ENCODE measurements at places on chromosomes 11 and 22. TPM values are rescaled to one million over a fixed set of nuclear protein-coding genes. Genes with fewer than 3 reads are reported as not detected.

GRCh38 chr11:83990160-83990733 lies 704.1 kb upstream of the CCDC90B start:
- no peak for DNase-seq

- DNase-seq, result no peak
Observed at GRCh38 chr11:46894961-46895360, 23.4 kb downstream of the LRP4 start.

DNA sequence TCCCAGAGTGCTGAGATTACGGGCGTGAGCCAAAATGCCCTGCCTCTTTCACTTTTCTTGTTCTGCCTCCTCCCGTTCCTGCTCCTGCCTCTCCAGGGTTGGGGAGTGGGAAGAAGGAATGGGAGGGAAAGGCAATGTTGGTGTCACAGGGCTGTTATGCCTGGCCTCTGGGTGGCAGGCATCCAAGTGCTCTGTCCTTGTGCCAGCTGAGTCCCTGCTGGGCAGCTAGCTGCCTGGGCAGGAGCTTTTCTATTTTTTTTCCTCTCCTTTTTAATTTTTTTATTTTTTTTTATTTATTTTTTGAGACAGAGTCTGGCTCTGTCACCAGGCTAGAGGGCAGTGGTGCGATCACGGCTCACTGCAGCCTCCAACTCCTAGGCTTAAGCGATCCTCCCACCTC lies 4.1 kb upstream of the SAC3D1 start:
- no peak for DNase-seq

DNA sequence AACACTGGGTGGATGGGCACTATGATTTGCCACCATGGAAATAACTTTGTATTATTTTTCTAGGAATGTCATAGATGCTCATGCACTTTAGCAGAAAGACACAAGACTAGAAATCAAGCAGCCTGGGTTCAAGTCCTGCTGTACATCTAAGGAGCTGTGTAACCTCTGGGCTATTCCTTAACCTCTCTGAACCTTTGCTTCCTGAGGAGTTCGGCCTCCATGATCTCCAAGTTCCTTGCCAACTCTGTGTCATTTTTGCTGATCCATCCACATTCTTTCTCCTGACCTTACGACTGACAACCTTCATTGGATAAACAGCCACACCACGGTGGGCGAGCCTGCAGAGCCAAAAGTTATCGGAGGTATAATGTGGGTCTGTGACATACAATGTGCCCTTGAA lies 24.1 kb downstream of the ETS1 start:
- no peak for DNase-seq

DNA sequence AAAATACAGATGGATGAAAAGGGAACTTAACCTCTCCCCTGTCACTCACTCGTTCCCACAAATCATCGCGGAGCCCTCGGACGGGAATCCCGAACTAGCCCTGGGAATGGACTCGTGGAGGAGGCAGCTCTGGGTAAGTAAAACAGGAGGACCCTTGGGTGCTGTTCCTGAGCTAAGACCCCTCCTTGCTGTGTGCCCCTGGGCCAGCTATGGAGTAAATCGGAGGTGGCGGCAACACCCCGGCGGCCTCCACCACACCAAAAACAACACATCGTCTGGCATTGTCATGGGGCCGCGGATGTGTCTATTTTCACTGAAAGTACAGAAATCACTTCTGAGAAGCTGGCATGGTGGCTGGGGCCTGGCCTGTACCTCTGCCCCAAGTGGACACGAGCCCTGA lies 12.1 kb downstream of the CPT1A start:
- no peak for DNase-seq

DNA sequence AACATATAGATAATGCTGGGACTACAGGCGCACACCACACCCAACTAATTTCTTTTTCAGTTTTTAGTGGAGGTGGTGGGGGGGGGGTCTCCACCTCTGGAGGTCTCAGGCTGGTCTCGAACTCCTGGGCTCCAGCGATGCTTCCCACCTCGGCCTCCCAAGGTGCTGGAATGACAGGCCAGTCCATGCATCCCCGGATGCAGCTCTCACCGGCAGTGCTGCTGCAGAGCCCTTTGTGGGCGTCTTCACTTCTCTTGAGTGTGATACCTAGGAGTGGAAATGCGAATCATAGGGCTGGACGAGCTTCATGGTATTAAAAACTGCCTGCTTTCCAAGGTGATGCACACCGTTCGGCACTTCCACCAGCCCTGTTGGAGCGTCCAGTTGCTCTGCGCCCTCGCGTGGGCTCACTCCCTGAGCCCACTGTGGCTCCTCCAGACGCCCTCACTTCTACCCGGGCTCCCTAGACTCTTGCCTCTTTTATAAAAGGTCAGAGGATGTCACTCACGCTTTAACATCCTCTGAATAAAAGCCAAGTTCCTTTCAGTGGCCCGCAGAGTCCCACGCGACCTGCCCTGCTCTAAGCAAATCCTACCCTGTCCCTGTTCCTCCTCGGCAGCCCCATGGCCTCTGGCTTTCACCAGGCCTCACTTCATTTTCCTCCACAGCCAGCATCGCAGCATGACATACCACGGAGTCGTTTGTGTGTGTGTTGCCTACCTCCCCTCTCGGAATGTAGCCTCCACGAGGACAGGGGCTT lies 837 bp upstream of the BID start:
- DNase-seq, result no peak

DNA sequence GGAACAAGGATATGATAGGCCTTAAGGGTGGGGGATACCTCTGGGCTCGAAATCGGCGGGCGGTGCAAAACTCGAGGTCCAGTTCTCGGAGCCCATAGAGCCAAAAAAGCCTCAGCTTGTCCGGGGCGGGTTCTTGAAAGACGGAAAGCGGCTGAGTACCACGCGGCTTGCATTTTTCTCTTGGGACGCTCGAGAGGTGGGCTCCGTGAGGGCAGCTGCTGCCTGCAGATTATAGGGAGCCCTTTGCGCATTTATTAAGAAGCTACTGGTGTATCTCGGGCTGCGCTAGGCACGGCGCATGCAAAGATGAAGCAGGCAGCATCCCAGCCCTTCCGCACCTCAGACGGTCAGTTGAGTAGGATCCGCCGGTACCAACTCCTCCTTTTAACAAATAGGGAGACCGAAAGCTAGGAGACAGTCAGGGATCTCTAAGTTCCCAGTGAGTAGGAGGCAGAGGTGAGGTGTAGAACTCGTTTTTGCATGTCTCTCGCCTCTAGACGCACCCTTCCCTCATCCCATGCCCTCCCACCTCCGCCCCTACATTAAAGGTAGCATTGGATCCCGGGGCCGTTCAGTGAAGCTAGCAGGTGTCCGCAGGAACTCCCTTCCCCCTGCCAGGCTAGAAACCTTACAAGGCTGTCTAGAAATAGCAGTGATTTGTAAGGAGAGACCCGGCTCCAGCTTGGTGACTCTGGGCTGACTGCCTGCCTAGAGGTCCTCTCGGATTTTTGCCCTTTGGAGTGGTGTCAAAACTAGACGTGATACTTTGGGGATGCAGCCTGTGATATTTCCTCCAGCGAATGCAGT lies 768 bp downstream of the LDHA start:
- peak; percentile 33 for DNase-seq

- no peak for DNase-seq
Observed at GRCh38 chr11:104572279-104572678, 326.0 kb downstream of the CASP12 start.

DNA sequence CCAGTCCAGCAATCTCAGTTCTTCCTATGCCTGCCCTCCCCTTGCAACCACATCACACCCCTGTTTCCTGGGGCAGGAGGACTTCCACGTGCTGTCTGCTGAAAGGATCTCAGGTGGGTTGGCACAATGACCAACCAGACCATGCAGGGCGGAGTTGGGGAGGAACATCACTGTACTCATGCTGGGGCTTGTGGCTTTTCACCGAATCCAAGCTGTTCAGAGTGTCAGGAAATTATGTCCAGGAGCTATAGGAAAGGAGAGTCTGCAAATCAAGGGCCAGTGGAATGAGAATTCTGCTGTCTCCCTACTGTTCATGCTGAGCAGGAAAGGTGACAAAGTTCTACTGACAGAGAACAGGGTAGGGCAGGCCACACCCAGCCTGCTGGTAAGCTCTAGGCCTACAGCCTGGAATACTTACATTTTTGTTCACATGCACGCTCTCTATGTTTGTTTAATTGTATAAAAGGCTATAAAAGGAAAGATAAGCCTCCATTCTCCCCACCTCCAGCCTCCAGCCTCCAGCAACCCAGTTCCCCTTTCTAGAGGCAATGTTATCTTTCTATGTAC lies 1.7 kb upstream of the PLAAT2 start:
- DNase-seq, result no peak

DNA sequence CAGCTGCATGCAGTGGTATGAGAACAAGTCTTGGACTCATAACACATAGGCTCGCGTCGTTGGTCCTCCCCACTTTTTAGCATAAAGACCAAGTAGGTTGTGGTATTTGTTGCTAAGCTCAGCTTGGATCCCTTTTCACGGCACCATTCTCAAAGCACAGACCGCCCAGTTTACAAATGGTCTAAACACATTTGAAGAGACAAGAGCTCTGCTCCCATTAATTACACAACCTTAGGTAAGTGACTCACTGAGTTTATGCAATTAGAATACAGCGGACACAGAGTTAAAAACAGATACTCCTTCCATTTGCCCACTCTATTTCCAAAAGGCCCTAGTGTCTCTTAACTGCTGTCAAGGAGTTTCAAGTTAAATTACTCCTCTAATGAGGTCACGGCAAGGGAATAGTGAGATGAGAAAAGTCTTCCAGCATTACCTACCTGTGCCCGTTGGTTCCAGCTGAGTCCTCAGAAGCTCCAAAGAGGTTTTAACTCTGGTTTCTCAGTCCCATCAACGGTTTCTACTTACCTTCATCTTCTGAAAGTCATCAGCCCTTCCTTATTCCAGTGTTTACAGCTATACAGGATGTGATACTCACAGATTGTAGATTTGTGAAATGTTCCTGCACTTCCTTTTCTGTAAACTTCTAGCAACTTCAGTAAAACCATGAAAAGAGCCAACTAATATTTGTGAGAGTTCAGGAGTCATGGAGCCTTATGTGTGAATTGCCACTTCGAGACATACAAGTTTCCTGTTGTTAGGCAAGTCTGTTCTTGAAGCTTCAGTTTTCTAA lies at the start of gene MS4A6A:
MS4A6A (minus strand) TSS at position 543 of the 790 bp plus-strand sequence. CDS start 1,356 bp downstream, outside the sequence.
- no peak for DNase-seq

GRCh38 chr11:57649826-57650738 lies at the start of gene YPEL4:
YPEL4 (minus strand) TSS chr11:57649912; CDS start chr11:57647107, 2,805 bp downstream.
- DNase-seq, result peak; percentile 56

GRCh38 chr11:78379039-78379670 lies 38.5 kb downstream of the GAB2 start:
- no peak for DNase-seq

DNA sequence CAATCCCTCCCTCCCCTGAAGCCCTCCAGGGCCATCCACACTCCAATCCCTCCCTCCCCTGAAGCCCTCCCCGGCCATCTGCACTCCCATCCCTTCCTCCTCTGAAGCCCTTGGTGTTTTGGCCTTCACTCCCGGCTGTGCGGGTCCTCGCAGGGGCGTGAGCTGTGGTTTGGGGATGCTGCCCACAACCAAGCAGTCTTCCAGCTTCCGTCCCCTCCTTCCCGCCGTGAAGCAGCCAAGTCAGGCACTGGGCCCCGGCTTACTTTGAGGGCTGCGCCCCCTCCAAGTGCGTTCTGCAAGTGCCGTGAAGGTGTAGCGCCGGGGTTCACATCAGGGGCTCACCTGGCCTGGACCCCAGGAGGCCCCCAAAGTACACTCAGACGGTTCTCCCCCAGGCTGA lies 335.9 kb downstream of the BRD1 start:
- DNase-seq, result peak; percentile 56

- peak; percentile 59 for DNase-seq
Observed at GRCh38 chr11:102733232-102733875, 8.6 kb upstream of the MMP8 start.

GRCh38 chr11:72773291-72773690 lies 20.6 kb downstream of the STARD10 start:
- no peak for DNase-seq

DNA sequence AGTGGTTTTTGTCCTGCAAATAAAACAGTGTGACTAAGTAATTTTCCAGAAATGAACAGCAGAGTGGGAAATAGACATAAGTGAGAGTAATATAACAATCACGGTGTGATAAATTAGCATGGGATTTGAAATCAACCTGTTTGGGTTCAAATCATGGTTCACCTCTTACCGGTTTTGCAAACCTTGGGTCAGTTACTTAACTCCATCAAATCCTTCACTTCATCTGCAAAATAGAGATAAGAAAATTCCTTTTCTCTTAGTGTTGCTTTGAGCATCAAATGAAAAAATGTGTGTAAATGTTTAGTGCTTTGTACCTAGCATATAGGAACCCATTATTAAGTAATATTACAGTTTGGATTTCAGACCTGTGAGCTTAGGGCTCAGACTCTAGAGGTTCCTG lies 152.2 kb downstream of the TEAD1 start:
- DNase-seq, result no peak

GRCh38 chr11:73218106-73218829 lies at the start of gene P2RY2:
P2RY2 (plus strand) TSS chr11:73218281; CDS start chr11:73234160, 15,879 bp downstream.
- peak; percentile 96 for DNase-seq

DNA sequence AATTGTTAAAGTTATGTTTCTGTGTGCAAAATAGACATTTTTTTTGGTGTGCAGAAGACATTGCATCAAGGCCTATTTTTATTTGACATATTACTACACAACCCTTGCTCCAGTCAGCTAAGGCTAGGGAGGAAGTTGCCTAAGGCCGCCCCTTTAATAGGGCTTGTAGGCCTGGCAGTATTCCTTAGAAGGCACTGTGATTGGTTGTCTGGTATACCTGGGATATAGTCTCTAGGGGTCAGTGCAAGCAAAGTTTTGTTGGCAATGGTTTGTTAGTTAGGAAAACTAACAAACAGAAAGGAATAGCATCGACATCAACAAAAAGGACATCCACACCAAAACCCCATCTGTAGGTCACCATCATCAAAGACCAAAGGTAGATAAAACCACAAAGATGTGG lies 16.9 kb downstream of the CCDC15 start:
- no peak for DNase-seq

DNA sequence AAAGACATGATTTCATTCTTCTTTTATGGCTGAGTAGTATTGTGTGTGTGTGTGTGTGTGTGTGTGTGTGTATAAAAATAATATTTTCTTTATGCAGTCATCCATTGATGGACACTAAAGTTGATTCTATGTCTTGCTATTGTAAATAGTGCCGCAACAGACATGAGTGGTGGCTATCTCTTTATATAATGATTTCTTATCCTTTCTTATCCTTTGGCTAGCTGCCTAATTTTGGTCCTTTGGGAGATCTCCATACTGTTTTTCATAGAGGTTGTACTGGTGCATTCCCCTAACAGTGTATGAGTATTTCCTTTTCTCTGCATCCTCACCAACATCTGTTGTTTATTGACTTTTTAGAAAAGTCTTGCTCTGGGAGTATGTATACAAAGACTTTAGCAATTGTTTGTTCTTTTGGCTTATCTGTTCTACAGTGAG lies 107.0 kb downstream of the STIM1 start:
- no peak for DNase-seq

The CCDC88B gene
- 40.4 TPM for total RNA-seq

The ZNF215 gene
- 0.55 TPM for total RNA-seq

The XKR3 gene
- total RNA-seq, result not detected

The DGCR2 gene
- 96.0 TPM for total RNA-seq

The OR51B5 gene
- not detected for total RNA-seq

The GRAP2 gene
- total RNA-seq, result 6.7 TPM

The PDE3B gene
- total RNA-seq, result 38.8 TPM

The MPZL2 gene
- total RNA-seq, result 68.1 TPM

The CATSPER1 gene
- 1.2 TPM for total RNA-seq

The ANKK1 gene
- 4.4 TPM for total RNA-seq
